ENCODE measurements at places on chromosomes 12 and 14.

- DNase-seq: no peak
Measured at GRCh38 chr12:85519163-85519562, 239.1 kb downstream of the ALX1 start.

GRCh38 chr12:105933671-105934665 is 204.8 kb downstream of the NUAK1 start:
- DNase-seq: peak; percentile 21

- DNase-seq: no peak
Measured at GRCh38 chr12:59654061-59654460, 58.2 kb downstream of the SLC16A7 start.

GRCh38 chr12:12716793-12717585 is at the start of gene CDKN1B:
CDKN1B (plus strand) TSS chr12:12717368; CDS start chr12:12717840, 472 bp downstream.
- peak; percentile 56 for DNase-seq

- DNase-seq: no peak
Measured at GRCh38 chr12:9760120-9760519, 581 bp downstream of the CD69 start.

GRCh38 chr14:58315606-58316005 is 17.3 kb downstream of the ARID4A start:
- no peak for DNase-seq

Data from thoracic aorta (tissue), 2 donors.